ENCODE measurements at places on chromosomes 1 and 21.
A peak's percentile ranks its signal among the peaks of the same experiment; 100 is the strongest.

DNA sequence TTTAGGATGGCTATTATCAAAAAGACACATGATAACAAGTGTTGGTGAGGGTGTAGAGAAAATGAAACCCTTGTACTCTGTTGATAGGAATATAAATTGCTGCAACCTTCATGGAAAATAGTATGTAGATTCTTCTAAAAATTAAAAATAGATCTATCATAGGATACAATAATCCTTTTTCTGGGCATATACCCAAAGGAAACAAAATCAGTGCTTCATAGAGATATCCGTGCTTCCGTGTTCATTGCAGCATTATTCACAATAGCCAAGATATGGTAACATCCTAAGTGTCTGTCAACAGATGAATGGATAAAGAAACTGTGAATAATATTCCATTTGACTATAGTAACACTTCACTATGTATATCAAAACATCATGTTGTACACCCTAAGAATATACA lies 106.7 kb downstream of the MIS18A start:
- no peak for DNase-seq

DNA sequence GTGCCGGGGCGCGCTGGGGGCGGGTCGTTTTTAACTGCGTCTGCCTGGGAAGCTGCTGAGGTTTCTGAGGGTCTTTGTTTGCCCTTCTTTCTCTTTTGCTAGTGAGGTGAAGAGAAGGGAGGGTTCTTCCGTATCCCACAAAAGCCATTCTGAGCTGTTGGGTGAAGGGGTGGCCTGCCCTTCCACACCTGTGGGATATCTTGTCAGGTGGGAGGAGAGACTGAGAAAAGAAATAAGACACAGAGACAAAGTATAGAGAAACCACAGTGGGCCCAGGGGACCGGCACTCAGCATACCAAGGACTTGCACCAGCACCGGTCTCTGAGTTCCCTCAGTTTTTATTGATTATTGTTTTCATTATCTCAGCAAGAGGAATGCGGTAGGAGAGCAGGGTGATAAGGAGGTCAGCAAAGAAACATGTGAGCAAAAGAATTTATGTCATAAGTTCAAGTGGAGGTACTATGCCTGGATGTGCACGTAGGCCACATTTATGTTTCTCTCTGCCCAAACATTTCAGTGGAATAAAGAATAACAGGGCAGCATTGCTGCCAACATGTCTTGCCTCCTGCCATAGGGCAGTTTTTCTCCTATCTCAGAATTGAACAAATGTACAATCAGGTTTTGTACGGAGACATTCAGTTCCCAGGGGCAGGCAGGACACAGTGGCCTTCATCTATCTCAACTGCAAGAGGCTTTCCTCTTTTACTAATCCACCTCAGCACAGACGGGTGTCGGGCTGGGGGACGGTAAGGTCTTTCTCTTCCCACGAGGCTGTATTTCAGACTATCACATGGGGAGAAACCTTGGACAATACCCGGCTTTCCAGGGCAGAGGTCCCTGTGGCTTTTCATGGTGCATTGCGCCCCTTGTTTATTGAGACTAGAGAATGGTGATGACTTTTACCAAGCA lies 972 bp downstream of the PGBD2 start:
- DNase-seq: no peak

DNA sequence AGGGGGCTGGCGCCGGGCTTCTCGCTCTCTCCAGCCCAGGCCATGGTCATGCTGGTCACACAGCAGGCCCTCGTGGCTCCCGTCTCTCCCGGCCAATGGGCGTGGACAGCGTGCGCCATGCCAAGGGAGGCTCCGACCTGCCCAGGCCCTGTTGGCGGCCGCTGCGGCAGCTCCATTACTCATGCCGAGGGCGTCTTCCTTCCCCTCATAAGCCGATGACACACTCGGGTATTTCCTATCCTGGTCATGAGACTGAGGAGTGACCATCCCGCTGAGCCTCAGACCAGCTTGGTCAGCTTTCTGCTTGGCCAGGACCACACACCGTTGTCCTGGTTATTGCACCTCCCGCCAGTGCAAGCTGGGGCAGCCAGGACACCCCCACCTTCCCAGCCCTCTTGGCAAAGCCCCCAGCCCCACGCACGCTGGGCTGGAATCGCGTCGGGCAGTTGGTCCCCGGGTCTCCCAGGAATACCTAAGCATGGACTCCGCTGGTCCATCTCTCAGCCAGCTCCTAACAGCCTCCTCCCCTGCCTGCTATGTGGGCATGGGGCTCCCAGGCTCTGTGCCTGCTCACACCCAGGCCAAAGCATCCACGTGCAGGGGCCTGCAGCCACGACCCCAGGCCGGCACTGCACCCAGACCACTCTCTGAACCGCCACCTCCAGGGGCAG lies 49.8 kb downstream of the ARHGEF16 start:
- no peak for DNase-seq

GRCh38 chr21:15592271-15592860 lies 137.4 kb upstream of the USP25 start:
- DNase-seq: no peak

DNA sequence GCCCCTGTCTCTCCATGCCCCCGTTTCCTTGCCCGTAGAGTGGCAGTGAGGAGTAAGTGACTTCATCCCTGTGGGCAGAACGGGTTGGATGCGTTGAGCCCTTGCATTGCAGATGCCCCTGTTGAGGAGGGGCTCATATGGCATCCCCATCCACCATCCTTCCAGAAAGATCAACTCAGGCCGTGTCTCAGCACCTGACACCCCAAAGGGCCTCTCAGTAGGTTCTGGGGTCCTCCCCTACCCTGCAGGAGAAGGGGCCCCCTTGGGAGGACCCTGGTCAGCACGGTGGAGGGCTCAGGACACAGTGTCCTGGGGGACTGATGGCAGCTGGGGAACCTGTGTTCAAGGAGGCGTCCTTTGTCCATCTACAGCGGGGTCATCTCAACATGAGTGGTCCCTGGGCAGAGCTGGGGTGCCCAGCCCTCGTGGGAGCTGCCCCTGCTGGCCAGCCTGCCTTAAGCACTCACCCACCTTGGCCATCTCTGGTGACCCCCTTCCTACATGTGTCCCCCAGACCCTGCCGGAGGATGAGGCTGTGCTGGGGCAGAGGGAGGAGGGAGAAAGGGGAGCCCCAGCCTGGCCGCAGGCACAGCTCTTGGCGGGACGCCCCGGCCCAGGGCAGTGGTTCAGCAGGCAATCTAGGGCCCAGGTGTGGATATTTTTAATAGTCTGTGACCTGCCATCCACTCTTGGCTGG lies 48.2 kb upstream of the ACTRT2 start:
- no peak for DNase-seq

DNA sequence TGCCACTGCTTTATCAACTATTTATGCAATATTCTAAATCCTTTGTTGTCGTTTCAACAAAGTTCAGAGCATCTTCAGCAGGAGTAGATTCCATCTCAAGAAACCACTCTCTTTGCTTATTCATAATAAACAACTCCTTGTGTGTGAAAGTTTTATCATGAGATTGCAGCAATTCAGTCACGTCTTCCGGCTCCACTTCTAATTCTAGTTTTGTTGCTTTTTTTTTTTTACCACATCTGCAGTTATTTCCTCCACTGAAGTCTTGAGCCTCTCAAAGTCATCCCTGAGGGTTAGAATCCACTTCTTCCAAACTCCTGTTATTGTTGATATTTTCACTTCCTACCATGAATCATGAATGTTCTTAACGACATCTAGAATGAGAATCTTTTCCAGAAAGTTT lies 14.8 kb upstream of the ETS2 start:
- no peak for DNase-seq

GRCh38 chr21:33817138-33817537 lies 98.5 kb downstream of the ATP5PO start:
- no peak for DNase-seq

- DNase-seq: no peak
Measured at GRCh38 chr1:55626326-55626725, 411.2 kb upstream of the USP24 start.

DNA sequence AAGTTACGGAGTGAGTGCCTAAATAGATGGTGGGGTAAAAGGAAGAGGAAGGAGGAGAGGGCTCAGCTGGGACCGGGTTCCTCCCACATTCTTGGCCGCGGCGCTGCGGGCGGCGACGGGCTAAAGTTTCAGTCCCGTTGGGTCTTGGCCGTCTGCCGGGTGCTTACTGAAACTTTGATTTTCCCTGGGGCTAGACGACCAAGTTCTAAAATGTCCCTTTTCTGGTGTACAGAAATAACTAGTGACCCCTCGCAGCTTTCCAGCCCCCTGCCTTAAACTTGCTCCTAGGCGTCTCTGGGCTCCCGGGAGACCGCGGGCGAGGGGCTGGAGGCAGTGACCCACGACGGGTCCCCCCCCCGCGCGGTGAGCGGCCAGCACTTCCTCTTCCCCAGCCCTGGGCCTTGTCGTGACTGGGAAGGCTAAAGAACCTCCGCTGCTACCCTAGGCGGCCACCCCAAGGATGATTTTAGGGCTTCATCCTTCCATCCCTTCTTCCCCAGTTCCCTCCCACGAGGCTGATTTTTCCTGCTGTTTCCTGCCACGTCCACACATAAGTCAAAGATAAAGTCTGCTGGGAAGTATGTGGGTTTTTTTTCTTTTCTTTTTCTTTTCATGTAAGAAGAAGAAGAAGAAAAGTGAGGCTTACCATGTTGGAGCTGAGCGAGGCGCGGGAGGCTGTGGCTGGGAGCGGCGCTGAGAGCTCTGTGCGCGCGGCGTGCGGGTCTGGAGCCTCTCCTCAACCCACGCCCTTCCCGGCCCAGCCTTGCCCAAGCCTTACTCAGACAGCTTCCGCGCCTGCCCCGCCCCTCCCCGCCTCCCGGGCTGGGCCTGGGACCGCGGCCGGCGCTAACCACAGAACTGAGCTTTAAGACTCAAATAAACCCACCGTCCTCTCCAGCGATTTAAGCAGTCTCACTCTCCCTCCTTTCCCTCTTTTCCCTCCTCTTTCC lies at the start of gene S100A11:
Gene S100A11, minus strand, starts transcription at position 738 of the 950 bp plus-strand sequence. Its CDS starts 89 bp downstream, at position 649.
- peak; percentile 40 for DNase-seq

DNA sequence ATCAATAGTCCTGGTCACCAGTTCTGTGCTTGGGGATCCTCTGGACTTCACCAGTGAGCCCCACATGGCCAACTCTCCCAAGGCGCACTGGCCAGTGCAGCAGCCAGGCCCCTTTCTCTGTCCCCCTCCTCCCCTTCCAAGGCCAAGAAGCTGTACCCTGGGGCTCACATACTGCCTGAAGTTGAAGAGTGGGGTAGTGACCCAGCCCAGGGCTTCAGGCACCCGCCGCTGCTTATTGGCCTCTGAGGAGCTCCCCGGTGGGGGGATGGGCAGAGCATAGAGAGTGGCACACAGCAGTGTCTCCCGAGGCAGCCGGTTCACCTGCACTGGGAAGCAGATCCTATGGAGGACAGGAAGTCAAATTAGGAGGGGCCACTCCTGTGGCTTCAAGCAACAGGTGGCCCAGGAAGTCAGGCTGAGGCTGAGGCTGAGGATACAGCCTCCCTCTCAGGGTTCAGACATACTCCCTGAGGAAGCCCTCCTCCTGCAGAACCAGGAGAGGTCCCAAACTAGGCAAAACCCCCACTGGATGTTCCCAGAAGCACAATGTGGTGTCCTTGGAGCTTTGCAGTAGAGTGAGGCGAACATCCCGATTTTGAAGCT lies 38.2 kb upstream of the PPP1R15B start:
- DNase-seq: no peak

DNA sequence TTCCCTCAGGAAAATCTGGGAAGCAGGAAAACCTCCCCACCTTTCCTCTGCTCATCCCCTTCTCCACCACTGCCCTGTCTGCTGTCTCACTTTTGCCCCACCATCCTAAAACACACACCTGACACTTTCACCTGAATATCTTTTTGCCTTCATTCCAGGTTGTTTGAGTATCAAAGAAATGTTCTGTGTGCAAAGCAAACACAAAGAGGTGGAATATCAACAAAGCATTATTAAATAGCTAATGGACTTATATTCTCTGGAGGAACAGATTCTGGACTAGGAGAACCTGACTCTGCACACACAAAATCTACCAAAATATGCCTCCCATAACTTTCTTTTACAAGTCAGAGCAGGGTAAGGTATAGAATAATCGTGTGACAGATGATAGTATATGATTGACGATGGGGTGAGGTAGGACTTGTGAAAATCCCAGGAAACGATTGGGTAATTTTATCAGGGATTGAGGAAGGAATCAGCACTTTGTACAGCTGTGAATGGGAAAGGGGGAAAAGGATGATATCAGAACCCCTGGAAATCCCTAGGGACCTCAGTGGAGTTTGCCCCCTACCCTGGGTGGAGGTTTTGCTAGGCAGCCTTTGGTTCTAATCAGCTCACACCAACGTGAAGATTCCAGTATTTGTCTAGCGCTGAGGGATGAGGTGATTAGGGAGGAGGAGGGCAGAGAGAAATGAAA lies 87.7 kb downstream of the PROX1 start:
- no peak for DNase-seq

DNA sequence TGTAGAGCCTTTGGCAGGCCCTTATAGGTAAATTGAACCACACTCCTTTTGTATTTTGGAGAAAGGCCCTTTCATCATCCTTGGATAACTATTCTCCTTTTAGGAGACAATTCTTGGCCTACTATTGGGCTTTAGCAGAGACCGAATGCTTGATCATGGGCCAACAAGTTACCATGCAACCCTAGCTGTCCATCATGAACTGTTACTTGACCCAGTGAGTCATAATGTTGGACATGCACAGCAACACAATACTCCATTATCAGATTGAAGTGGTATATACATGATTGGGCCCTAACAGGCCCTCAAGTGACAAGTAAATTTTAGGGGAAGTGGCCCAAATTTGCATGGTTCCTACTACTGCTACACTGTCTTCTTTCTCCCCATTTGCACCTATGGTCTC lies 84.4 kb downstream of the CATSPERE start:
- DNase-seq: no peak

DNA sequence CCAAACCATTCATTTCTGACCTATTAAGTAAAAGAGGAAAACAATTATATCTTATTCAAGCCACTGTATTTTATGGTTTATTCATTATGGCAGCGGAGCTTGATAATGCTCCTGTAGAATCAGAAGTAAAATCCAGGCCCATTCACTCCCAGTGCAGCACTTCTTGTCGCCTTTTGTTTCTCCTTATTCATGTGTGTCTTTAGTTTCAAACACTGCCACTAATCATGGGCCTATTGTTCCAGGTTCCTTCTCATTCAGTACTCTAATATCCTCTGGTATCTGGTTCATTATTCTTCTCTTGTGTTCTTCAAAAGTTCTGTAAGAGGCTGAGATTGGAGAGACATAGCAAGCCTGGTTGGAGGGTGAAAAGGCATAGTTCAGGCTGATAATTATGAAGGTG lies 218.3 kb downstream of the LRRIQ3 start:
- DNase-seq: no peak

Data from GM12891 (cell line).